ENCODE measurements at places on chromosomes 12 and 14.

DNA sequence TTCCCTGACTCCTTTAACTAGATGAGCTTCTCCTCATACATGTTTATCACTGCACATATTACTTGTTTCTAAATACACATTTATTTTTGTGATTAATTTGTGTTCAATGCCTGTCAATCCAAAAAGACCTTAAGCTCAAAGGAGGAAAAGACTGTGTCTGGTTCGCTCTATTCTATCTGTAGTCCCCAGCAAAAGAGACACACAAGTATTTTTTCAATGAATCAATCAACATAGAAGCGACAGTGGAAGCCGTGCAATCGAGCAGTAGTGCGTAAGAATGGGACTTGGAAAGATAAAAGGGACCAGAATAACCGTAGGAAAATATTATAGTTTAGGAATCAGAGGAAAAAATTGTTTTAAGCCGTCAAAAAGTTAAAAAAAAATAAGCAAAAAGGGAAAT, 951 bp downstream of the WDHD1 start:
- no peak for DNase-seq

- no peak for DNase-seq
Observed at GRCh38 chr12:89276860-89277259, 75.4 kb downstream of the DUSP6 start.

- peak; percentile 57 for DNase-seq
Observed at GRCh38 chr12:32107359-32108267, 966 bp downstream of the BICD1 start.

GRCh38 chr14:102345232-102345631, 17.5 kb downstream of the CINP start:
- DNase-seq = no peak

DNA sequence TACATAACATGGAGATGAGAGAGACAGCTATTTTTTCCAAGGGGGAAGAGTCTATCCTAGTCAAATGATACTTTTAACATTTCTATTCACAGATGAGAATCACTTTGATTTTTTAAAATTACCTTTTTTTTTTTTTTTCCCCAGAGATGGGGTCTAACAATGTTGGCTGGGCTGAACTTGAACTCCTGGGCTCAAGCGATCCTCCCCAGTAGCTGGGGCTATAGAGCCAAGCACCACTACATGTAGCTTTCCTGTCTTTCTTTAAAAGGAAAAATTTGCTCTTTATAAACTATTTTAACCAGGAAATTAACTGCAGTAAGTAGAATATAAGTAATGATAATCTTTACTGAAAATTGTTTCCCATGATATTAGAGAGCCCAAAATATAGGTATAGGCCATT, 3.3 kb downstream of the PRICKLE1 start:
- DNase-seq = no peak

- DNase-seq = no peak
Observed at GRCh38 chr12:27176765-27177164, 67.3 kb upstream of the STK38L start.

GRCh38 chr12:110684312-110684836, 4.5 kb downstream of the HVCN1 start:
- DNase-seq = no peak

DNA sequence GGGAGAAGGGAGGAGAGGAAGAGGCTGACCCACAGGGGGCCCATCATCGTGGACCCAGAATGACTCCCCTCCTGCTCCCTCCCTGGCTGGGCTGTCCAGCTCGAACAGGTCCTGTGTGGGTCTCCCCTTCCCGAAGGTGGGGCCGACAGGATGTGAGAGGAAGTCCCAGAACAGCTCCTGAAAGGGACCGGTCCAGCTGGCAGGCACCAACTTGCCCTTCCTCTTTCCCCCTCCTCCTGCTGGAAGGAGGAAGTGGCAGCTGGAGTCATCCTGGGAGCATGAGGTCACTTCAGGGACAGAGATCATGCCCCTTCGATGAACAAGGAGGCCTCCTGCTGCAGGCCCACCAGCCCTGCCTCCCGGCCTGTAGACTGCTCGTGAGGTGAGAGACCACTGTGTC, 35.0 kb upstream of the BEGAIN start:
- no peak for DNase-seq

GRCh38 chr14:104036212-104036611, 49.3 kb upstream of the ASPG start:
- DNase-seq = no peak

- no peak for DNase-seq
Observed at GRCh38 chr12:7302266-7302986, 1.4 kb upstream of the ACSM4 start.

DNA sequence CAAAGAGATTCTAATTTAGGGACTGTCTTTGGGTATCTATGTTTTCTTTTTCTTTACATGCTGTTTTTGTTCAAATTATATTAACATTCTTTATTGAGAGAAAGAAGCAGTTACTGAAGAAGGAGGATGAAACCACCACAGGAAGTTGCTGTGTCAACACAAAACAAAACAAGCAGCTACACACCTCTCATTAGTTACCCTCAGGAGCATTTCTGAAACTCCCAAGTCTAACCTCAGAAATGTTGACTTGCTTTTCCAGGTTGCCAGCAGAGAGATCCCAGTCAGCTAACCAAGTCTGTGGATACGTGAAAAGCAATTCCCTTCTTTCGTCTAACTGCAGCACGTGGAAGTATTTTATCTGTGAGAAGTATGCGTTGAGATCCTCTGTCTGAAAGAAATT, 33.5 kb downstream of the CLEC1A start:
- DNase-seq = no peak

GRCh38 chr14:93926873-93927799, at the start of gene FAM181A:
Gene FAM181A, plus strand, starts transcription at chr14:93927344. Its CDS starts 942 bp downstream, at chr14:93928286.
- DNase-seq = peak; percentile 73

DNA sequence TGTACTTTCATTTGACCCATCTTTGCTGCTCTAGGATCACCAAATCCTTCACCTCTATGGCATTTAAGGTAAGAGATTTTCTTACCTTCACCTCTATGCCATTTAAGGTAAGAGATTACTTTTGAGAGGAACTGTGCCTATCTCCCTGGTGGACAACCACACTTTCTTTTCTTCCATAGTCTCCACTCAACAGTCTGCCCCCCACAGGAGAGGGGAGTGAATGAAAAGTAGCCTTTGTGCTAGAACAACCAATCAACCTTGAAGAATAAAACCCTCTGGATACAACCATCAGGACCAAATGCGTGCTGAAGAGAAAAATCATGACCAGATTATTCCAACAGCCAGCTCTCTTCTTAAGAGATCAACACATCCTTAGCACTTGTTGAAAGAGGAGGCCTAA, 258.6 kb upstream of the TMPO start:
- DNase-seq = no peak

- DNase-seq = no peak
Observed at GRCh38 chr14:99579903-99580571, 24.0 kb downstream of the CCDC85C start.

DNA sequence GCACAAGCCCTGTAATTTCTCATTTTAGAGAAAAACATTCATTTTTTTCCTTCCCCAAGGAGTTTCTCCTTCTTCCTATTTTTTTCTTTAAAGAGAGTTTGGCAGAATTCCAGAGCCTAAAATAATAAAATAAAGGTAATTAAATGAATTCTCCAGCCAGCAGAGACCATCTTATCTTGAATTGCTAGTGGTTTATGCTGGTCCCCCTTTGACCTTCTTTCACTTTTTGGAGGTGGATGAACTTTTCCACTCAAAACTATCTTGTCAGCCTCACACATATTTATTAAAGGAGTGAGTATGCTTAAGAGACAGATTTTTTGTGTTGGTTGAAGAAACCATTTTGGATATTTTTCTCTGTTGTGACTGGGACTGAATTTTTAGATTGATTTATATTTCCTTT, 47.6 kb downstream of the ADIPOR2 start:
- DNase-seq = no peak

DNA sequence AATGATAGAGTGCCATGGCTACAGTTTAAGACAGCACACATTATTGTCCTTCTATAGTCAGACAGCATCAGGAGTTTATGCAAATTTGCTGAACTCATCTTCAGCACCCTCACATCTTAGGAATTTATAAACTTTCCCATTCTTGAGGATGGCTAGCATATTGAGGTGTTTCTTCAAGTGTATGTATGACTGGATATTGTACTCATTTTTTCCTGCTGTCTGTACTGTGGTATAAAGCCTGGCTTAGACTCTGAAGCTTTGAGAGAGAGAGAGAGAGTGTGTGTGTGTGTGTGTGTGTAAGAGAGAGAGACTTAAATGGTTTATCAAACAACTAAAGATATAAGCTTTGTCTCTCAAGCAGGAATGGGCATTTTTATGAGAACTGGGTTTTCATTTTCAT, 161.6 kb downstream of the PIK3C2G start:
- DNase-seq = no peak

GRCh38 chr12:128863957-128864356, 10.7 kb downstream of the GLT1D1 start:
- DNase-seq = no peak

DNA sequence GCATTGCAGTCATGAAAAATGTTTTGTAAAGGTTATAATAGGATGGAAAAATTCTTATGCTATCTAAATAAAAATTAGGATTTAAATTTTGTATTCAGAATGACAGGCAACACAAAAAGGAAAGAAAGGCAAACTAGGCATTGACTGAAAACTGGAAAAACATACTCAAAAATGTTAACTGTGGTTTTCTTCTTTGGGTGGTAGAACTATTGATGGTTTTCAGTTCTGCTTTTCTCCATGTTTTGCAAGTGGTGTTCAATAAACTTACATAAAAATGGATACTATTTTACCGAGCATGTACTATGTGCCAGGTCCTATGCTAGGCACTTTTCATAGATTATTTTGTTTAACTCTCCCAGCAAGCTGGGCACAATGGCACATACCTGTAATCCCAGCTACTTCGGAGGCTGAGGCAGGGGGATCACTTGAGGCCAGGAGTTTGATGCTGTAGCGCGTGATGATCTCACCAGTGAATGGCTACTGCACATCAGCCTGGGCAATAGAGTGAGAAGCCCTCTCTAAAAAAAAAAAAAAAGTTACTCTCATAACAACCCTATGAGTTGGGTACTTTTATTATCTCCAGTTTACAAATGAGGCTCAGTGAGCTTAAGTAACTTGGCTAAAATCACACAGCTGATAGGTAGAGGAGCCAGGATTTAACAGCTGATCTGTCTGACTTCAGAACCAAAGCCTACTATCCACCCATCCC, 26.3 kb upstream of the TCP11L2 start:
- DNase-seq = no peak

GRCh38 chr14:84312551-84312950, 1217.4 kb upstream of the FLRT2 start:
- no peak for DNase-seq

GRCh38 chr12:32027684-32028365, 68.6 kb downstream of the RESF1 start:
- DNase-seq = no peak

GRCh38 chr14:78005325-78005724, 164.8 kb upstream of the NRXN3 start:
- DNase-seq = no peak

DNA sequence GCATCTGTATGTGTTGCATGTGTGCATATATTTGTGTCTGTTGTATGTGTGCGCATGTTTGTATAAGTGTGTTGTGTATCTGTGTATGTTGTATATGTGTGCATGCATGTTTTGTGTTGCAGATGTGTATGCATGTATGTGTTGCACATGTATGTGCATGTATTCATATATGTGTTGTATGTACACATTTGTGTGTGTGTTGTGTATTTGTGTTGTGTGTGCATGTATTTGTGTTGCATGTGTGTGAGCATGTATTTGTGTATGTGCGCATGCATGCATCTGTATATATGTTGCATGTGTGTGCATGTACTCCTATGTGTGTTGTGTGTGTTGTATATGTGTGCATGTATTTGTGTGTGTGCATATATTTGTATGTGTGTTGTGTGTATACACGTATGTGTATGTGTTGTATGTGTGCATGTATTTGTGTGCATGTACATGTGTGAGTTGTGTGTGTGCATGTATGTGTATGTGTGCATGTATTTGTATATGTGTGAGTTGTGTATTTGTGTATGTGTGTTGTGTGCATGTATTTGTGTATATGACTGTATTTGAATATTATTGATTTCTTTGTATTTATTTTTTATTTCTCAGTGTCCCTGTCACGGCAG, 16.8 kb downstream of the SLC8B1 start:
- DNase-seq = no peak

DNA sequence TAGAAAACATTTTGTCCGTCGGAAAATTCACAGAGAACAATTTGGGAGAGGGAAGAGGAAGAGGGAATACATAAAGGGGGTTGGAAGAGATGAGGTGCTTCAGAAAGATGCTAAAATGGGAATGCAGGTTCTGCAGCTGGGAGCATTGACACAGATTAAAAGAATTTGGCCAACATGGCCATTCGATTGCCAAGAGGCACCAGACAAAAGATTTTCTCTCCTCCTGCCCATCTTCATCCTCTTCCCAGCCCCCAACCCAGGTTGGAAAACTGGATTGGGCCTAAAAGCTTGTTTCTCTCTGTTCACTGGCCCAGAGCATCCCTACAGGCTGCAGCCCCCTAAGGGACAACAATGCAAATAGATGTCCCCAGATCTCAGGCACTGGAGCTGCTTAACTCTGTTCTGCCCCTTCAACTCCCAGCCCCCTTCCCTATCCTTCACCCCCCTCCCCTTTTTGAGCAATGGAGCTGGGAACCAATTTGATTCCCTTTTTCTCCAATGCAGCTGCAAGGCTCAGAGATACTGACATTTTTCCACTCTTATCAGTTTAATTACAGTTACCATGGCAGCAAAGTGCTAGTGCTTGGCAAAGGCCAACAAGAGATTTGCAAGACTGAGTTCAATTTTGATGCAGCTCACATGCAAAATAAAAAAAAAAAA, 1.9 kb downstream of the LMO3 start:
- DNase-seq = peak; percentile 74

DNA sequence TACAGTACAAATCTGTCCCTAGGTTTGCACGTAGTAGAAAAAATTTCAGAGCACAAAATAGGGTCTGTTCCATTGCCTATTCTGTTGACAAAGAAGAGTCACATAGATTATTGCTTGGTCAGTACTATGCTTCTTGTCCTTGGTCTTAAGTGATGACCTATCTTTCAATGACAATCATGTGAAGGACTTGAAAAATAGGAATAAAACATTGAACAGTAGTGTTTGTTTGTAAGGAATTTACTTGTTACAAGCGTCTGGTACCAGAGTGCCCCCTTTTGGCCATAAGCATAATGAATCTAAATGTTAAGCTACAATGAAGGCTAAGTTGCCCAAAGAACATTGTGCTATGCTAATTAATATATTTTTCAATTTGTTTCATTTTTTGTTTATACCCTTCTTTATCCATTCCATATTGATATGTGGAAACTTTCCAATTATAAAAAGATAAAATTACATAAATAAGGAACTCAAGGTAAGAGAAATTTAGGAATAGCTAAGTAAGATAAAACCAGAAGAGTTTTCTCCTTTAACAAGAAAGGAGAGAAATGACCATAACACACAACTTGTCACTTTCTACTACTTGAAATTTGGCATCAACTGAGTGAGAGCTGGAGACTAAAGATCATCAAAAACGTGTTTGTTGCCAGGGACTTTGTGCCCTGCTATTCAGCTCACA, 204.7 kb downstream of the EPS8 start:
- DNase-seq = no peak

All from ecto neural progenitor cell (in vitro differentiated cells).